Immature natural killer cell (primary cell): ENCODE measurements at places on chromosomes 16 and 17. TPM values are rescaled to one million over a fixed set of nuclear protein-coding genes. Genes with fewer than 3 reads are reported as not detected.

GRCh38 chr17:79888811-79889634, 49.8 kb upstream of the CBX4 start:
- DNase-seq, result no peak

- DNase-seq, result no peak
Observed at GRCh38 chr17:63189082-63189481, 223.0 kb downstream of the TANC2 start.

- no peak for DNase-seq
Observed at GRCh38 chr16:80971819-80972218, 34.9 kb downstream of the CMC2 start.

GRCh38 chr16:19377864-19378263, 39.8 kb upstream of the TMC5 start:
- no peak for DNase-seq

DNA sequence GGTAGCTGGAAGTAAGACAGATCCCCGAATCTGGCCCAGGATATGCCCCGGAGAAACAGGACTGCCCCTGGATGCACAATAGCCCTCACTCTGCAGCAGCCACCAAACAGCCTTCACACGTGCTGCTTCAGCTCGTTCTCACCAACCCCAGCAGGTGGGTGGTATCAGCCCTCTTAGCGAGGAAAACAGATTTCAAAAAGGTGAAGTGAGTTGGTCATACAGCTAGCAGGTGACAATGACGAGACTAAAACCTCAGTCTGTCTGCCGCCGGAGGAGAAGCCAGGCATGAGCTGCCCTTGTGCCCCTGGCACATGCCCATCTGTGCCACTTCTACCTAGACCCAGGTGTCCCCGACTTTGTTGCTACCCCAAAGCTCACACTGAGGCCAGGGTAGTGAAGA, 92.4 kb downstream of the YPEL2 start:
- no peak for DNase-seq

- DNase-seq, result no peak
Observed at GRCh38 chr17:8277317-8277716, 11.2 kb upstream of the RANGRF start.

DNA sequence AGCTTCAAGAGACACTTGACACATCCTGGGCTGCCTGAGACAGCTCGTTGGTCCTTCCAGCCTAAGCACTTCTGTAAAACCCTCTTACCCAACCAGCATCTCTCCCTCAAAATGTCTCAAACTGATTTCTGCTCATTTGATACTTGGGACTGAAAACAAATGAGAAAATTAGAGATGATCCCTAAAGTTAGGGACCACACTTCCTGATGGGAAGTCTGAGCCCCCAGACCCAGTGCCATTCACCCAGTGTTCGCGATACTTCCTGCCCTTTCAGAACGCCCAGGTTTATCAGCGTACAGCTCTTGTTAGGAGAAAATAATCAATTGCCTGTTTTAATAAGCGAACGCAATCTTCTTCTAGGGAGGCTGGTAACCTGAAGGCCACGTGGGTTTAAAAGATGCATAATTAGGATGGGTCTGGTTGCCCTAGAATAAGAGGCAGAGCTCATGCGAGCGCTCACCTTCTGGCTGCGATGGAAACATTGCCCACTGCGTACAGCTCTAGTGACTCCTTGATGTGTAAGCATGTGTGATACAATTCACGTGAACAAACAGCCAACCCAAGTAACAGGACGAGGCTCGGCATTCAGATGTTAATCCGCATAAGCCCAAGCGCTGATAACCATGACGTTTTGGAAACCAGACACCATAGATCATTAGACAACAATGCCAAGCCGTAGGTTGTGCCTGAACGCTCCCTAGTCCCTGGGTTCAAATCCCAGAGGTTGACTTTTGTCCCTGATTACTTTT, 213.1 kb downstream of the FOXL1 start:
- DNase-seq, result no peak

Gene DGKE
- 5.3 TPM for polyA plus RNA-seq

Gene ESRP2
- polyA plus RNA-seq, result 0.45 TPM

Gene RUSF1
- polyA plus RNA-seq, result 24.3 TPM

Gene CRHR1
- not detected for polyA plus RNA-seq

Gene CENPT
- polyA plus RNA-seq, result 15.0 TPM
